ENCODE measurements at places on chromosomes 7 and 10. TPM values are rescaled to one million over a fixed set of nuclear protein-coding genes. Genes with fewer than 3 reads are reported as not detected.

The DGKB gene
- not detected for total RNA-seq

The DGKI gene
- 21.4 TPM for total RNA-seq

The ABCC2 gene
- total RNA-seq = 1.3 TPM

The CHAT gene
- total RNA-seq = 0.24 TPM

The SLC26A5 gene
- total RNA-seq = not detected

The CFAP58 gene
- total RNA-seq = 0.19 TPM
